Gastroesophageal sphincter (tissue), 4 donors: ENCODE measurements at places on chromosomes 2 and 18.

GRCh38 chr2:100107440-100107839 lies 35.0 kb downstream of the AFF3 start:
- no peak overlapping the region for H3K27ac ChIP-seq
- H3K4me1 ChIP-seq, result peaks cover 32% of the 10 kb centered on the region
- ATAC-seq, result no peak
- no peaks in the 10 kb centered on the region for H3K36me3 ChIP-seq
- no peaks in the 10 kb centered on the region for H3K27me3 ChIP-seq
- H3K4me3 ChIP-seq, result no peak overlapping the region

DNA sequence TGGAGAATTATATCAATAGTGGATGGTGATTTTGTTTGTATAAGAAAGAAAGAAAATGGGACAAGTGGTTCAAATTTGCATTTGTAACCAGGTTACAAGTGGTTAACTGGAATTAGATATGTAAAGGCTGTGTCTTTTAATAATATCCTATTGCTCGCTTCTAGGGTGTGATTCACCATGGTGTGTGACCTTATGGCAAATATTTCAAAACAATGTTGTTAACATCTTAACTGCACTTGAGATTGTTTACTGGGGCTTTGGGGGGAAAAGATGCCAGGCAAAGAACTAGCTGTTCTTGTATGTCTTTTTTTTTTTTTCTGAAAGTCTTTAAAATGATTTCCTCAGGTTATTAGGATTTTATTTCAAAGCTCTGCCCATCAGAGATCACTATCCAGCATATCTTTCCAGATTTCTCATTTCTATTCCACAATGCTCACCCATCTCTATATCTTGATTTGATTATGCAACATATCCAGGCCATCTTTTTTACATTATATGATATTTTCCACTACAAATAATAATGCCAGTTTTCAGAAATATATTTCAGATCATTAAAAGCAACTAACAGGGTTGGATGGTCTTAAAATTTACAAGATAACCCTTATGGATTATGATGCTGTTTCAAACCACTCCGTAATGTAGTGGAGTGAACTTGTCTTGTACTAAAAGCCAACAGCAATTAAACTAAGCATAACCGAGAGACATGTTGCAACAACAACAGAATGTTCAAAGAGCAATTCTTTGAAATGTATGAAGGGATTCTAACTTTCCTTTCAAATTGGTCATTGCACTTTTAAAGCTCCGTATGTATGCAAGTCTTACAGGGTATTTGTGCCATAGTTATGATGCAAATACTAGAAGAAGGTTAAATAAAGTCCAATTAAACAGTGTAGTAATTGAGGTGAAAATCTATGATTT lies 341.5 kb upstream of the ETAA1 start:
- H3K4me1 ChIP-seq, result no peaks in the 10 kb centered on the region
- ATAC-seq, result no peak
- no peak overlapping the region for H3K4me3 ChIP-seq
- no peak overlapping the region for H3K27ac ChIP-seq
- no peaks in the 10 kb centered on the region for H3K36me3 ChIP-seq

- no peak overlapping the region for H3K4me3 ChIP-seq
- H3K4me1 ChIP-seq, result no peaks in the 10 kb centered on the region
- no peak overlapping the region for H3K27ac ChIP-seq
These were observed 83.7 kb downstream of the MTA3 start for GRCh38 chr2:42652086-42652485.

DNA sequence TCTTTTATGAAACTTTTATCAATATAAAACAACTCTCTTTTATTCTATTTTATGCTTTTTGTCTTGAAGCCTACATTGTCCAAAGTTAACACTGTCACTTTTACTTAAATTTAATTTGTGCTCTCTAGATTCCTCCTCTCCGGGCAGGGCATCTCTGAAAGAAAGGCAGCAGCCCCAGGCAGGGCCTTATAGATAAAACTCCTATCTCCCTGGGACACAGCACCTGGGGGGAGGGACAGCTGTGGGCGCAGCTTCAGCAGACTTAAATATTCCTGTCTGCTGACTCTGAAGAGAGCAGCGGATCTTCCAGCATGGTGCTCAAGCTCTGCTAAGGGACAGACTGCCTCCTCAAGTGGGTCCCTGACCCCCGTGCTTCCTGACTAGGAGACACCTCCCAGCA lies 447.7 kb upstream of the FANCL start:
- H3K36me3 ChIP-seq, result no peaks in the 10 kb centered on the region
- H3K27ac ChIP-seq, result no peak overlapping the region
- no peaks in the 10 kb centered on the region for H3K4me1 ChIP-seq
- no peak for ATAC-seq

DNA sequence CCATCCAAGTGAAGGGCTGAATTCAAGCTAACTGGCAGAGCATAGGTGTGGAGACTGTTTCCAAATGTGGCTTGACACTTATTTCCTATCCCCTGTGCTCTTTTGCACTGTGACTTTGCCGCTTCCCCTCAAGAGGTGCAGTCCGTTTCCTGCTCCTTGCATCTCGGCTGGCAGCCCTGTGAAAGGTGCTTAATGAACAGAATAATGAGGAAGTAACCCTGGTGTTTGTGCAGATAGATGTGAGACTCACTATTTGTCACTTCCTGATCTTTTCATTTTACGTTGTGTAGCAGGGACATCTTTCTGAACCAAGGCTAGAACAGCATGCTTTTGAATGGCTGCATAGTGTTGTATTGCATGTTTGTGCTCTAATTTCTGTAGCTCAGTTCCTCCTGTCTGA lies 60.8 kb downstream of the CEP192 start:
- H3K27ac ChIP-seq, result no peak overlapping the region
- no peak overlapping the region for H3K4me3 ChIP-seq
- no peak for ATAC-seq

- H3K4me3 ChIP-seq, result no peak overlapping the region
- no peak overlapping the region for H3K27ac ChIP-seq
- peaks cover 46% of the 10 kb centered on the region for H3K4me1 ChIP-seq
- no peaks in the 10 kb centered on the region for H3K27me3 ChIP-seq
- ATAC-seq, result no peak
These were observed 6.7 kb downstream of the MTHFD2 start for GRCh38 chr2:74205113-74205512.

DNA sequence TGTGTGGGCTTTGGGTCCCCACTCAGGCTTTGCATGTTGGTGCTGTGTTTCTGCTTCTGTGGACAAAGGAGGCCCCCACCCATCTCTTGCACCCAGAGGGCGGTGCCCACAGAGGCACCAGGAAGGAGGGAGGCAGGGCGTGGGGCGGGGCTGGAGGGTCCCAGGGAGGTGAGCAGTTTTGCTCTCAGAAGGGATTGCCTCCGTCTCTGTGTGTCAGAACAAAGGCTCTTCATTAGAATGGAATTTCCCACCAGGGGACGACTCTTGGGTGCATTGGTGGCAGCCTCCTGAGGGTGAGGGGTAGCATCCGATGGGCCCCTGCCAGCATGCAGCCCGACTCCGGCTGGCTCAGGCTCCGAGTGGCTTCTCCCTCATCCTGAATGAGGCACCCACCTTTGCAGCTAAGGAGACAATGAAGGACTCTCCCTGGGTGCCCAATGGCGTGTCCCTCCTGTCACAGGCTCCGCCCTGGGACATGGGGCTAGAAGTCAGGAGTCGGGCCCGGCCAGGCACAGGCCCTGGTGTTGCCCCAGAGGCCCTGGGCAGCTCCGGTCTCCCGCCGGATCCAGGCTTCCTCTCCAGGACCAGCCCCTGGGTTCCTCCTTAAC lies 7.0 kb upstream of the ERFE start:
- H3K27ac ChIP-seq, result no peak overlapping the region
- no peaks in the 10 kb centered on the region for H3K4me1 ChIP-seq
- H3K4me3 ChIP-seq, result no peak overlapping the region

DNA sequence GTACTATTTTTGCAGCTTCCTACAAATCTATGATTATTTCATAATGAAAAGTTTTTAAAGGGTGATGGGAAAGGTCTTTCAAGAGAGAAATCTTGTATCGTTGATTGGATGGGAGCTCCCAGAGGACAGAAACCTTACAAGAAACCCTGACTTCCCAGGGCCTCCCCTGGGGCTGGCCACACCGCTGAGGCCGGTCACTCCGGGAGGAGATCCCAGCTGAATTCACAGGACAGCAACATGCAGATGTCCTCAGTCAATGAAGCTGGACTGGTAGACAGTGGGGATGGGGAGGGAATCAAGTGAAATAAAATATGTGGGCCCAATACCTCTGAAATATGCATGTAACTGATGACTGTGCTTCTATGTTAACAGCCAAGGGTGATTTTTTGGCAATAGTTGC lies 135.6 kb downstream of the TFCP2L1 start:
- H3K27me3 ChIP-seq, result no peaks in the 10 kb centered on the region
- H3K4me3 ChIP-seq, result no peak overlapping the region
- H3K4me1 ChIP-seq, result no peaks in the 10 kb centered on the region
- no peak for ATAC-seq
- H3K27ac ChIP-seq, result no peak overlapping the region

DNA sequence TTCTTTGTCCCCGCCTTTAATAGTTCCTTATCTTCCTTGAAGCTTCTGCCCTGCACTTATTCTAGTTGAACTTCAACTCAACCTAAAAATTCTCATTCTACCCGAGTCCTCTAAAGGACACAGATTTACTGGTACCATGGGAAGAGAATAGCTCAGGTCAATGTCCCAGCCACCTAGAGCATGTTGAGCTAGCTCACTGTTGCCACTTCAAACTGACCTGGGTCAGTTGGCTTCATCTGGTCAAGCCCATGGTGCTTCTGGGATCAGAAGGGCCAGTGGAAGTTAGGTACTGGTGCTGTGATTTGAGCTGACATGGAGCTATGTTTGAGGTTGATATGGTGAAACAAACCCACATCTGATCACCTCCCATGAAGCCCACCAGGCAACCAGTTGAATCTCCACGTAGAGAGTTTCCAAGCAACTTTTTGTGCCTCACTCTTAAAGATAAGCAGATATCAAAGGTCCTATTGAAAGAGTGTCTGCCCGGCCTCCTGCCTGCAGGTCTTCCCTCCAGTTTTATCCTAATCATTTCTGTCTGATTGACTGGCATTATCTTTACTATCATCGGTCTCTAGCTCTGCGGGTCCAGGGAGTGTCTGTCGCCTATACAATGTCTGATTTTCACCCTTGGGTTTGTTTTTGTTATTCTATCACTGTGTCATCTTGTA lies 17.2 kb downstream of the GREB1 start:
- H3K36me3 ChIP-seq, result no peaks in the 10 kb centered on the region
- no peak overlapping the region for H3K4me3 ChIP-seq
- H3K27me3 ChIP-seq, result peaks cover 4% of the 10 kb centered on the region
- no peak for ATAC-seq
- H3K27ac ChIP-seq, result no peak overlapping the region

GRCh38 chr2:96353032-96353561 lies 17.5 kb downstream of the NCAPH start:
- peaks cover 7% of the 10 kb centered on the region for H3K4me1 ChIP-seq
- no peaks in the 10 kb centered on the region for H3K36me3 ChIP-seq
- peak overlapping the region; percentile 28 for H3K27ac ChIP-seq
- H3K27me3 ChIP-seq, result no peaks in the 10 kb centered on the region

- H3K4me3 ChIP-seq, result no peak overlapping the region
- no peak overlapping the region for H3K27ac ChIP-seq
- no peak for ATAC-seq
- no peaks in the 10 kb centered on the region for H3K36me3 ChIP-seq
These were observed 446.1 kb downstream of the ARHGAP15 start for GRCh38 chr2:143575340-143575739.

- H3K27ac ChIP-seq, result no peak overlapping the region
- no peak overlapping the region for H3K4me3 ChIP-seq
- no peak for ATAC-seq
- no peaks in the 10 kb centered on the region for H3K4me1 ChIP-seq
- no peaks in the 10 kb centered on the region for H3K27me3 ChIP-seq
- H3K36me3 ChIP-seq, result no peaks in the 10 kb centered on the region
These were observed 34.0 kb upstream of the ERMN start for GRCh38 chr2:157359628-157360027.

- no peaks in the 10 kb centered on the region for H3K27me3 ChIP-seq
- H3K27ac ChIP-seq, result no peak overlapping the region
- no peaks in the 10 kb centered on the region for H3K4me1 ChIP-seq
- ATAC-seq, result no peak
These were observed 66.1 kb upstream of the NXPH2 start for GRCh38 chr2:138846216-138846821.

DNA sequence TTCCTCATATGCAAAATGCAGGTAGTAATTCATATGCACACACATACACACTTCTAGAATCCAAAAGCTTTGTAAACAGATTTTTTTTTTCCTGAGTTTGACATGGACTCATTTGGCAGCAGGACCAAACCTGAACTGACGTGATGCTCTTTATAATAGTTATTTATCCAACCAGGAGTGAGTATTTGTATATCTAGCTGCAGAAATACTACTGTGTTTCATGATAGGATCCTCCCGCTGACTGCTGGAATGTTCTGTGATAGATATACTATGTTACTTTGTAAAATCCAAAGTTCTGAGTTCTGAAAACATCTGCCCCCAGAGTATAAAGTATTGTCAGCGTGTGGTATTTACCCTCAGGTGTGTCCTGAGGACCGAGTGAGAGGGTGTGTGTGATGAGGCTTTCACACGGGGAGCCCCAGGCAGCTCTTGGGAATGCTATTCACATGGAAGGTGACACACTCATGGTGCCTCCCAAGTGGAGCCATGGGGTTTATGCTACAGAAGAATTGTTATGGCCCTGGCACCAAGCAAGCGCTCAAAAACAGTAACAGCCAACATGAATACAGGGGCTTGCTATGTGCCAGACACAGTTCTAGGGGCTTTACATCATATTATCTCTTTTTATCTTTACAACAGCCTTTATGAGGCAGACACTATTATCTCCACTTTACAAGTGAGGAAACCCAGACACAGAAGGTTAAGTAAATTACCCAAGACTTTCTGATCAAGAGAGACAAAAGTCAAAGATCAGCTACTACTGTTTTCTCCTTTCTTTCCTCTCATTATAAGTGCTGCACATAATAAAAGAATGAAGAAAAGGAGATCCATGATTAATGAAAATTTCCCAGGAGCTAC lies 16.7 kb upstream of the TXNDC2 start:
- H3K4me3 ChIP-seq, result no peak overlapping the region
- ATAC-seq, result no peak
- H3K27me3 ChIP-seq, result no peaks in the 10 kb centered on the region
- H3K27ac ChIP-seq, result no peak overlapping the region

- ATAC-seq, result no peak
- no peak overlapping the region for H3K4me3 ChIP-seq
- no peaks in the 10 kb centered on the region for H3K27me3 ChIP-seq
- H3K36me3 ChIP-seq, result no peaks in the 10 kb centered on the region
- H3K4me1 ChIP-seq, result no peaks in the 10 kb centered on the region
- no peak overlapping the region for H3K27ac ChIP-seq
These were observed 206.0 kb upstream of the PARD3B start for GRCh38 chr2:204339212-204339715.

- H3K27ac ChIP-seq, result no peak overlapping the region
- H3K27me3 ChIP-seq, result no peaks in the 10 kb centered on the region
- no peaks in the 10 kb centered on the region for H3K4me1 ChIP-seq
- no peak for ATAC-seq
- H3K4me3 ChIP-seq, result no peak overlapping the region
These were observed 79.6 kb downstream of the SKA1 start for GRCh38 chr18:50454387-50454988.

GRCh38 chr18:29003194-29003593 lies 826.3 kb upstream of the CDH2 start:
- ATAC-seq, result no peak
- no peaks in the 10 kb centered on the region for H3K4me1 ChIP-seq
- no peak overlapping the region for H3K27ac ChIP-seq
- H3K27me3 ChIP-seq, result no peaks in the 10 kb centered on the region
- no peak overlapping the region for H3K4me3 ChIP-seq

GRCh38 chr2:20488201-20488641 lies 41.3 kb downstream of the RHOB start:
- no peaks in the 10 kb centered on the region for H3K36me3 ChIP-seq
- H3K4me1 ChIP-seq, result peaks cover 49% of the 10 kb centered on the region
- H3K4me3 ChIP-seq, result no peak overlapping the region
- no peak for ATAC-seq
- H3K27me3 ChIP-seq, result no peaks in the 10 kb centered on the region
